ENCODE measurements at places on chromosomes 12 and 14.

DNA sequence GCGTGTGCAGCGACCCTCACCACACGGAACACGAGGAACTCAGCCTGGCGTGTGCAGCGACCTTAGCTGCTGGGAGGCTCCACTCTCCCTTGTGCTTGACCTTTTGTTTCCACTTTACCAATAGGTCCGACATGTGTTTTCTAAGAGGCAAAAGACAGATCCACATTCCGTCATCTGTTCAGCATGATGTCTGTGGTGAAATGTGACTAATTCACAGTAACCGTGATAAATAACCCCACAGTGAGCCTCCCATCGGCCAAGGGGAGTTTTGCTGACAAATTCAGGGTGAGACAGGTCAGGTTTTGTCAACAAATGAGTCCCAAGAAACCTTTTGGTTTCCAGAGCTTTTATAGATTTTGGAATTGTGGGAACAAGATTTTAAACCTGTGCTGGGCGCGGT lies 55.9 kb downstream of the MOK start:
- DNase-seq = no peak

GRCh38 chr14:52835122-52835903 lies 43.9 kb upstream of the GNPNAT1 start:
- DNase-seq = peak; percentile 54

GRCh38 chr14:49945448-49946319 lies 52.8 kb downstream of the ARF6 start:
- DNase-seq = no peak

DNA sequence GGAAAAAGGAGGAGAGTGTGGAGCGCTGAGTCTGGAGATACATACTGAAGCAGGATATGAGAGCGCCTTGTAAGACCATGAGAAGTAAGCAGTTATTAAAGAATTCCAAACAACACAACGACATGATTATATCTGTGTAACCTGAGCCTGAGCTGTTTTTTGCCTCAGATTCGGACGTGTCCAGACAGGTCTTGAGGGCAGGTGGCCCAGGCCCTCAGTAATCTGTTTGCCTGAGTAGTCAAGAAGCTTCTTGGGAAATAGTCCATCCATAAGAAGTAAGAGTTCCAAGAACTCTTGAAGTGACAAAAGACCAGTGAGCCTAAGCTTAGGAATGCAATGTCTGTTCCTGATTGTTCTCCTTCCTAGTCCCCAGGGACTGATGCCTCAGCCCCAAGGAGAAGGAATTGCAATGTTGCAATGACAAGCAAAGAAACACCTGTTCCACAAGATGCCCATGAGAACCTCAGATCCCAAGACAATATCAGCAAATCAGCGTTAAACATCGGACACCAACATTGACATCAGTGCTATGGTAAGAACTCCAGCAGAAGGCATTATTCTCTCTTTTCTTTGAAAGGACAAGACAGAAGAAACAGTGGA lies 34.7 kb upstream of the ADAMTS20 start:
- no peak for DNase-seq

Data from fibroblast of gingiva (primary cell).